ENCODE measurements at places on chromosomes 4 and X.

- no peak for DNase-seq
These were observed 8.5 kb upstream of the SPANXN4 start for GRCh38 chrX:143017272-143017671.

DNA sequence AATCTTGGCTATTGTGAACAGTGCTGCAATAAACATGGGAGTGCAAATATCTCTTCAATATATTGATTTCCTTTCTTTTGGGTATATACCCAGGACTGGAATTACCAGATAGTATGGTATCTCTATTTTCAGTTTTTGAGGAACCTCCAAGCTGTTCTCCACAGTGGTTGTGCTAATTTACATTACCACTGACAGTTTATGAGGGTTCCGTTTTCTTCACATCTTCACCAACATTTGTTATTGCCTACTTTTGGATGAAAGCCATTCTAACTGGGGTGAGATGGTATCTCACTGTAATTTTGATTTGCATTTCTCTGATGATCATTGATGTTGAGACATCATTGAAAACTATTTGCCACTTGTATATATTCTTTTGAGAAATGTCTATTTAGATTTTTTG, 79.6 kb upstream of the ZNF827 start:
- DNase-seq: no peak

DNA sequence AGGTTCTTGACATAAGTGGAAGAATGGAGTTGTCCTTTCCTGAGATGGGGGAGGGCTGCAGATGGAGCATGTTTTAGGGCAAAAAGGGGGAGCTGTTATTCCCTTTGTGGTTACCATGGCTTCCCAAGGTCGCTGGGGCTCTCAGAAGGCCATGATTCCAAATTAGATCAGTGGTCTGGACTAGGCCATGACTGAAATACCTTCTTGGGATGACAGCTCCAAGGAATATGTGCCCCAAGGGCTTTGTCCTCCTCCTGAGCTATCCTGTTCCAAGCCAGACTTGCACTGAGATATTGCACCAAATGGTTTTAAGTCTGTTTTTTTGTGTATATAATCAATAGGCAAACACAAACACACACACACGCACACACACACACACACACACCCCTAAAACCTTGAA, 3.0 kb upstream of the RBPJ start:
- no peak for DNase-seq

GRCh38 chr4:9703391-9703790, 78.0 kb upstream of the DRD5 start:
- DNase-seq: peak; percentile 35

GRCh38 chr4:147877308-147877771, 145.5 kb downstream of the ARHGAP10 start:
- no peak for DNase-seq

DNA sequence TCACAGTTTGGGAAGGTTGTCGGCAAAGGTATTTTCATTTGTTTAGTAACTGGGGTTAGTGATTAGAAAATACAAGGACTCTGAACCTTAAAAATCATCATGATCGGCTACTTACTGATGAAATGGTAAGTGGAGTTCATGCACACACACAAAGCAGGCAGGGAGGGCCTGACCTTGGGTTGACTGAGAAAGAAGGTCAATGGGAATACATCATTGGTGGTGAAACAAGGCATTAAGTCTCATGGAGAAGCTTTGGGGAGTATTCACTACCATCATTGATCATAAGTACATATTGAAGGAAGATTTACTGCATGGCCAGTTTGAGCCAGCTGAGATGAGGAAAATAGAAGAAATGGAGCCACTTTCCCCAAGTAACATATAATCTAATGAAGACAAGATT, 74.4 kb downstream of the LUZP4 start:
- no peak for DNase-seq

DNA sequence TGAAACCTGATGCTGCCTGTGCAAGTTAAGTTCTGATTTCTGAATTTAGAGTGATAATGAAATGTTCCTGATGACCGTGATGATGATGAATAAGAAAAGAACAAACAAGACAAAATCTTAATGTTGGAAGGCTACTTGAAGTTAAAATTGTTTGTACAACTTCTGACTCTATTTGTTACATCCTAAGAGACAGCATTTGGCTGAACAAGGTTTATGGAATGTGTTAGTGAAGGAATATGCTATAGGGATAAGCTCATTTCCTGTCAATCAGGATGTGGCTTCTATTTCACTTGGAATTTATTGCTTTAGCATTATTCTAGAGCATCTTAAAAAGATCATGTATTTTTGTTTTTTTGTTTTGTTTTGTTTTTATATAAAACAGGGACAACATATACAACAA, 267.5 kb downstream of the FAT4 start:
- no peak for DNase-seq

DNA sequence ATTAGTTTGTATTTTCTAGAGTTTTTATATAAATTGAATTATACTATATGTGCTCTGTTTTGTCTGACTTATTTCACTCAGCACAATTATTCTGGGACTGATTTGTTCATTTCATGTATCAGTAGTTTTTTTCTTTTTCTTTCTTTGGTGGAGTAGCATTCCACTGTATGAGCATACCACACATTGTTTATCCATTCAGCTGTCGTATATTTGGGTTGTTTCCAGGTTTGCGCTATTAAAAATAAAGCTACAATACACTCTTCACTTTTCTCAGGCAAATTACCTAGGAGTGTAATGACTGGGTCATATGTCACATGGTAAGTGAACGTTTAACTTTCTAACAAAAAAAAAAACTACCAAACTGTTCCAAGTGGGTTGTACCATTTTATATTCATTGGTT, 9.6 kb upstream of the OTUD4 start:
- no peak for DNase-seq

DNA sequence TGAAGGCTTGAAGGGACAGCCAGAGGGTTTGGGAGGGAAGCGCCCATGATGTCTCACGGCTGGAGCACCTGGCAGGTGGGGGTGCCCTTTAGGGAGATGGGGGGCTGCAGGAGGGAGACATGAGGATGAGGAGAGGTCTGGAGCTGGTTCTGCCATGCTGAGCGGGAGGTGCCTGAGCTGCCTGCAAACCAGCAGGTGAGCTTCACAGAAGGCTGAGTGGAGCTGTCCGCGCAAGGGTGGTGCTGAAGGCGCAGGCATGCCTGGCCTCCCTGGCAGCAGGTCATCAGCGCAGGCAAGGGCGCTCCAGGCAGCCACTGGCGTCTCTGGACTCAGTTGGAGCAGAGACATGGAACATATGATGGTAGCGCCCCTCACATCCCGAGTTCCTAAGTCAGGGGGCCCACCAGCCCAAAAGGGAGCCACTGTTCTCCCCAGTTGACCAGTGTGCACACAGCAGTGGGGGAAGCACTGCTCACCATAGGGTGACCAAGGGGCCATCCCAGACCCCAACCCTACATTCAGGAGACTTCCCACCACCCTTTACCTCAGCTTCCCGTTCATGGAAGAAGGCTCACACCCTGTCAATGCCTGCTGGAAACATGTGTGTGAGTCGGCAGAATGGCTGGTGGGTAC, 25.8 kb downstream of the ADRA2C start:
- no peak for DNase-seq

Measured in stimulated activated CD8-positive, alpha-beta memory T cell treated with anti-CD3 and anti-CD28 coated beads, Interleukin-7, amount 100 ng/mL, for 1 hour (primary cell).